ENCODE measurements at places on chromosomes 4 and X. TPM values are rescaled to one million over a fixed set of nuclear protein-coding genes. Genes with fewer than 3 reads are reported as not detected.
A peak's percentile ranks its signal among the peaks of the same experiment; 100 is the strongest.

- no peak overlapping the region for H3K4me3 ChIP-seq
- H3K4me1 ChIP-seq: no peaks in the 10 kb centered on the region
- no peaks in the 10 kb centered on the region for H3K36me3 ChIP-seq
- H3K27ac ChIP-seq: no peak overlapping the region
- H3K27me3 ChIP-seq: no peaks in the 10 kb centered on the region
Observed at GRCh38 chr4:126271292-126271691, 956.5 kb downstream of the FAT4 start.

DNA sequence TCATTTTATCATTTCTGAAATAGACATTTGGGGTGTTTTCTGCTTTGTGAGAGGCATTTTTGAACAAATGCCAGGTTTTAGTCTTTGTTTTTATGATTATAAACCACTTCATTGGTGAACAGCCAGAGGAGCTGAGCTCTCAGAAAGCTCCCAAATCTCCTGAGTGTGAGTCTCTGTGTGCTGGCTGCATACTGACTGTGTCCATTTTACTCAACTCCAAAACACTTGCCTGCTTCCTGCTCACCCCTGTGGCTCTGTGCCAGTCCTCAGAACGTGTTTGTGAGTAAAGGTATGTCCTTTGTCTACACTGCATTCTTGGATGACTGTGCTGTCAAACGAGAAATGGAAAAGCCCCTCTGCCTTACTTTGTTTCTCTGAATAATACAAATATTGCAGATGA lies 5.4 kb upstream of the LRAT start:
- no peaks in the 10 kb centered on the region for H3K27me3 ChIP-seq
- no peak for DNase-seq
- no peaks in the 10 kb centered on the region for H3K36me3 ChIP-seq
- H3K4me3 ChIP-seq: no peak overlapping the region
- H3K27ac ChIP-seq: no peak overlapping the region

DNA sequence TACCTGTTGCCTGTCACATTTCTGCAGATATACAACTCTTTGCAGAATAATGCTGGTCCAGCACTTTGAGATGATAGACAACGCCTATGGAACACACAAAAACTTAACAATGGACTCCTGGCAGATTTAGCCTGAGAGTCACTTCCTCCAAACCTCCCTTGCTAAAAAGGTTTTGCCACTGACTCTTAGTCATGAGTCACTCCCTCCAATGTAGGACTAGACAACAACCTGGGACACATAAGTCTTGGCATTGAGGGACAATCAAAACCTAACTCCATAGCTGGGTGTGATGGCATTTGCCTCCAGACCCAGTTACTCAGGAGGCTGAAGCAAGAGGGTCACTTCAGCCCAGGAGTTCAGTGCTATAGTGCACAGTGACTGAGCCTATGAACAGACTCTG lies 22.0 kb upstream of the EIF4E start:
- H3K36me3 ChIP-seq: no peaks in the 10 kb centered on the region
- H3K27ac ChIP-seq: no peak overlapping the region
- no peaks in the 10 kb centered on the region for H3K4me1 ChIP-seq
- H3K4me3 ChIP-seq: no peak overlapping the region
- H3K27me3 ChIP-seq: no peaks in the 10 kb centered on the region
- no peak for DNase-seq

Gene MAGIX
- total RNA-seq: 2.1 TPM

DNA sequence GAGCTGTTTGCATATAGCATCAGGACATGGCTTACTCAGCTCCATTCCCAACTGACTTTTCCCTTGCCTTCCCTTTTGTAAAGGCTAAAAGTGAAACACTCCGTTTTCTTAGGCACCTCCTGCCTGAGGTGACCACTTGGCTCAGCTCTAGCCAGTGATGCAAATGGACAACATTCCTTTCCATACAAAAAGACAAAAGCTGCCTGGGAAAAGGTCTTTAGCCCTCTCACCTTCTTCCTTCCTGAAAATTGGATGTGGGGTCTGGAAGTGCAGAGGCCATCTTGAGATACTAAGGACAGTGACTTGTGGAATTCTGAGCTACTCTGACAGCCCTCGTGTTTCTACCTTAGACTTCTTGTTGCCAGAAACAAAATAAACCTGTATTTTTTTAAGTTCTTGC lies 27.7 kb upstream of the SFRP2 start:
- no peak for DNase-seq
- no peak overlapping the region for H3K27ac ChIP-seq
- H3K27me3 ChIP-seq: no peaks in the 10 kb centered on the region
- H3K4me1 ChIP-seq: no peaks in the 10 kb centered on the region
- no peaks in the 10 kb centered on the region for H3K36me3 ChIP-seq

DNA sequence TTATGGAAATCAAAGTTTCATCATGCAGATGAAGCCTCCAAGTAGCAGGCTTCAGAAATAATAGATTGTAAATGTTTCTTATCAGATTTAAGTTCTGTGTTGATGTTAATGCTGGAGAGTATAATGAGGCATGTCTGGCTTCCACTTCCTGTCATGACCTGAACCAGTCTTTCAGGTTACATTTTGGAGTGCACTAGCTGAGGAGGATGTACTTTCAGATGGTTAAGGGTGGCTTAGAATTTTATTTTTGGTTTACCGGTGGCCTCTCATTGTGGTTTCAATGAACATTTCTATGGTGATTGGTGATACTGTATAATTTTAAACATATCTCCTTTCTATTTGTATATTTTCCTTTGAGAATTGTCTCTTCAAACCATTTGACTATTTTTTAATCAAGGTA lies 890.4 kb downstream of the SH3BGRL start:
- no peak overlapping the region for H3K4me3 ChIP-seq
- no peak overlapping the region for H3K27ac ChIP-seq
- H3K4me1 ChIP-seq: no peaks in the 10 kb centered on the region

GRCh38 chr4:138961129-138961528 lies 54.5 kb upstream of the NOCT start:
- H3K4me1 ChIP-seq: no peaks in the 10 kb centered on the region
- no peaks in the 10 kb centered on the region for H3K36me3 ChIP-seq
- H3K27me3 ChIP-seq: no peaks in the 10 kb centered on the region
- DNase-seq: no peak
- H3K27ac ChIP-seq: peak overlapping the region; percentile 69

Gene DCX
- total RNA-seq: not detected

Gene CT45A1
- total RNA-seq: not detected

GRCh38 chr4:89303177-89303576 lies 4.4 kb downstream of the GPRIN3 start:
- no peaks in the 10 kb centered on the region for H3K36me3 ChIP-seq
- no peak overlapping the region for H3K4me3 ChIP-seq
- H3K4me1 ChIP-seq: no peaks in the 10 kb centered on the region
- H3K27me3 ChIP-seq: no peaks in the 10 kb centered on the region

- no peak overlapping the region for H3K4me3 ChIP-seq
- no peaks in the 10 kb centered on the region for H3K4me1 ChIP-seq
- no peak overlapping the region for H3K27ac ChIP-seq
- no peaks in the 10 kb centered on the region for H3K36me3 ChIP-seq
Observed at GRCh38 chrX:69046996-69047490, 118.2 kb downstream of the PJA1 start.

- H3K4me3 ChIP-seq: no peak overlapping the region
- no peaks in the 10 kb centered on the region for H3K27me3 ChIP-seq
- H3K4me1 ChIP-seq: no peaks in the 10 kb centered on the region
- no peak overlapping the region for H3K27ac ChIP-seq
Observed at GRCh38 chr4:19748519-19749479, 502.9 kb upstream of the SLIT2 start.

- H3K4me1 ChIP-seq: no peaks in the 10 kb centered on the region
- no peak overlapping the region for H3K4me3 ChIP-seq
- no peaks in the 10 kb centered on the region for H3K27me3 ChIP-seq
- no peak overlapping the region for H3K27ac ChIP-seq
- no peaks in the 10 kb centered on the region for H3K36me3 ChIP-seq
Observed at GRCh38 chrX:142005532-142005931, 101.8 kb downstream of the MAGEC1 start.

- H3K27me3 ChIP-seq: no peaks in the 10 kb centered on the region
- DNase-seq: no peak
- no peak overlapping the region for H3K27ac ChIP-seq
- H3K4me1 ChIP-seq: no peaks in the 10 kb centered on the region
Observed at GRCh38 chr4:137980641-137981040, 261.5 kb downstream of the SLC7A11 start.

Gene CCKAR
- total RNA-seq: 1.9 TPM

- no peak overlapping the region for H3K27ac ChIP-seq
- DNase-seq: no peak
- no peaks in the 10 kb centered on the region for H3K27me3 ChIP-seq
- H3K36me3 ChIP-seq: no peaks in the 10 kb centered on the region
- H3K4me3 ChIP-seq: no peak overlapping the region
Observed at GRCh38 chr4:149247164-149247563, 568.5 kb downstream of the IQCM start.

GRCh38 chr4:69095301-69095731 lies 958 bp upstream of the UGT2B7 start:
- H3K4me3 ChIP-seq: no peak overlapping the region
- no peaks in the 10 kb centered on the region for H3K36me3 ChIP-seq
- peaks cover 31% of the 10 kb centered on the region for H3K4me1 ChIP-seq
- no peaks in the 10 kb centered on the region for H3K27me3 ChIP-seq
- no peak for DNase-seq
- peak overlapping the region; percentile 81 for H3K27ac ChIP-seq

Gene GYG2
- 44.0 TPM for total RNA-seq

DNA sequence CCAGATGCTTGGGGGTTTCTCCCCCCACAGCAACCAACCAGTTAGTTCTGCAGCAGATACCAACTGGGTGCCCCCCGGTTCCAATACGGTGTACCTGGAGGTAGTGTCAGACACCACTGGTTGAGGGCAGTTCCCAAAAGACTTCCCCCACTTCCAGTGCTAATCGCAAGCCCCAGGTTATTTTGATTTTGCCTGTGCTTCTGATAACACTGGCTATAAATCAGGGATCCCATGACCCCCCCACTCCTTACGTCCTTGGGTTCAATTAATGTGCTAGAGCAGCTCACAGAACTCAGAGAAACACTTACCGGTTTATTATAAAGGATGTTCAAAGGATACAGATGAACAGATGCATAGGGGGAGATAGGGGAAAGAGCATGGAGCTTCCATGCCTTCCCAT lies 5.5 kb downstream of the CLCN3 start:
- no peaks in the 10 kb centered on the region for H3K36me3 ChIP-seq
- no peak overlapping the region for H3K27ac ChIP-seq
- DNase-seq: no peak
- peaks cover 25% of the 10 kb centered on the region for H3K4me1 ChIP-seq

- DNase-seq: no peak
- no peaks in the 10 kb centered on the region for H3K36me3 ChIP-seq
- H3K4me1 ChIP-seq: no peaks in the 10 kb centered on the region
- H3K27me3 ChIP-seq: no peaks in the 10 kb centered on the region
- no peak overlapping the region for H3K27ac ChIP-seq
Observed at GRCh38 chrX:52553995-52554642, 37.3 kb upstream of the XAGE1B start.

DNA sequence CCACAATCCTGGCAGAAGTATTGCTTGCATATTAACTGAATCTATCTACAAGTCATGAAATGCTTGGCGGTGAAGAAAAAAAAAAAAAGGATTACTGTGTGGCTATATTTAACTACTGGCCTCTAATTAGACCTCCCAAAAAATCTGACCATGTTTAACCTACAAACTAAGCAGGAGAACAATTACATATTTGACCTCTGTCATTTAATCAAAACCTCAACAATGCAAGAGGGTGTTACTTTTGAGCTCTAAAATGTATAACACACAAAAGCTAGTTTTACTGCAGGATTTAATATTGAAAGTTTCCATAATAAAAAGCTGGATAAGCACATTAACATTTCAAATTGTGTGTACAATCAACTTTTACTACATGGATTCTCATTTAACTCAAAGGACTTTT lies 1.5 kb downstream of the ITM2A start:
- H3K36me3 ChIP-seq: no peaks in the 10 kb centered on the region
- no peak overlapping the region for H3K4me3 ChIP-seq
- no peaks in the 10 kb centered on the region for H3K4me1 ChIP-seq
- DNase-seq: no peak
- no peak overlapping the region for H3K27ac ChIP-seq

GRCh38 chr4:58679886-58680285 lies 1569.7 kb upstream of the IGFBP7 start:
- H3K27ac ChIP-seq: no peak overlapping the region
- H3K27me3 ChIP-seq: no peaks in the 10 kb centered on the region
- H3K4me1 ChIP-seq: no peaks in the 10 kb centered on the region
- DNase-seq: no peak

Gene LRCH2
- total RNA-seq: 0.19 TPM

Gene MAGEA2B
- total RNA-seq: not detected

Measured in Caco-2 (cell line).